ENCODE measurements at places on chromosomes 1 and 21.

- no peak for DNase-seq
Observed at GRCh38 chr21:44301141-44301540, 1.3 kb downstream of the PFKL start.

GRCh38 chr1:160874935-160875334, 10.0 kb downstream of the ITLN1 start:
- no peak for DNase-seq

DNA sequence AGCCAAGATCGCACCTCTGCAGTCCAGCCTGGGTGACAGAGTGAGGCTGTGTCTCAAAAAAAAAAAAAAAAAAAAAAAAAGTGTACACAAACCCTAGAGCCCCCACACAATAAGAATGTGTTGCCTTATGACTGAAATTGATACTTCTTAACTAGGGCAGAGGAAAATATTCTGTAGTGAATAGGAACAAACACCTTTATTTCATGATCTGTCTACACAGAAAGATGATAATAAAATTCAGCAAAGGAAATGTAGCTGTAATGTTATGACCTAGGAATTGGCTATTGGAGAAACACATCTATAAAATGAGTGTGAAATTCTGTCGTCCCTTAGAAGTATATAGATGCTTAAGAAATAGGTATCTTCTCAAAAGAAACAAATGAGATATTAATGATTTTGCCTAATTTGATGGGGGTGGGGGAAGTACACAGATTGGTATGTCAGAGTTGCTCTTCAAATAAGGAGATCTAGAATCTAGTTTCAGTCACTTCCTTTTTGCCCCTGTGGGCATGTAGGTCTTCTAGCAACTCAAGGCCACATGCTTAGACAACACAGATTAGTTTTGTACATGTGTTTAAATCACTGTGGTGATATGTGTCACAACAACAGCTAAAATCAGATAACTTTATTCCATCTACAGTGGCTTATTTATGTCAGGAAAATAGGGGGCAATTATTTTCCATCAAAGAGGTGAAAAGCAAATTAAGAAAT, 10.7 kb upstream of the GPR25 start:
- DNase-seq = no peak

DNA sequence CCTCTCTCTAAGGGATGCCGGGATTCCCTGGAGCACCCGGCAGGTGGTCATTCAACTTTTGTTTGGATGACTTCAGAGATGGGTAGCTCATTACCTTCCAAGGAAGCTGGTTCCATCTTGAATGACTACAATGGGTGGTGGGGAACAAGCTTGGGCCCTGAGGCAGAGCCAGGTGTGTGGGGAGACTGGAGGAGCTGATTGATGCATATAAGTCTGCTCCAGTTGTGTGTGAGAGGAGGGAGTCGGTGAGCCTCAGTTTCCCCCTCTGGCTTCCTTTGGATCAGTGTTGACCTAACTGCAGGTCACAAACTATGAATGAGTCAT, 133.8 kb upstream of the ZBTB40 start:
- no peak for DNase-seq

DNA sequence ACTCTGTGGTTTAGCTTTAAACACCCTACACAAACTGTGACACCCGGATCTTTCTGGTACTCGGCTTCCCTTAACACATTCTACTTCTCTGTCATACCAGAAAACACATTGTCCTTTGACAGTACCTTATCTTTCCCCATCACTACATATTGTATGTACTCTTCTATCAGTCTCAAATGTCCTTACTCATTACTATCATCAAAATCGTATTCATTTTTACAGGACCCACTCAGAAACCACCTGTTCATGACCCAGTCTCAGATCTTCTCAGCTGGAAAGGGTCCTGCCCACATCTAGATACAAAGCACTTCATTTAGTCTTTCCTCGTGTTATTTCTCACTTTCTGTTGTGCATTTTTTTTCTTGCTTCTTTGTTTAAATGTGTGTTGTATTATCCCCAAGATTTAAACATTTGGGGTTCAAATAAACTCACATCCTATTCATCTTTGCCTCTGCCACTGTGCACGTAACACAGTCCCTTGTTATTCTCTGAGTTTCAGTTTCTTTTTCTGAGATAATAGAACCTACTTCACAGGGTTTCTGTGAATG, 27.7 kb downstream of the CD34 start:
- no peak for DNase-seq

- no peak for DNase-seq
Observed at GRCh38 chr1:4172644-4173599, 272.9 kb upstream of the C1orf174 start.

GRCh38 chr1:78645723-78646122, 3.9 kb upstream of the IFI44 start:
- DNase-seq = no peak

DNA sequence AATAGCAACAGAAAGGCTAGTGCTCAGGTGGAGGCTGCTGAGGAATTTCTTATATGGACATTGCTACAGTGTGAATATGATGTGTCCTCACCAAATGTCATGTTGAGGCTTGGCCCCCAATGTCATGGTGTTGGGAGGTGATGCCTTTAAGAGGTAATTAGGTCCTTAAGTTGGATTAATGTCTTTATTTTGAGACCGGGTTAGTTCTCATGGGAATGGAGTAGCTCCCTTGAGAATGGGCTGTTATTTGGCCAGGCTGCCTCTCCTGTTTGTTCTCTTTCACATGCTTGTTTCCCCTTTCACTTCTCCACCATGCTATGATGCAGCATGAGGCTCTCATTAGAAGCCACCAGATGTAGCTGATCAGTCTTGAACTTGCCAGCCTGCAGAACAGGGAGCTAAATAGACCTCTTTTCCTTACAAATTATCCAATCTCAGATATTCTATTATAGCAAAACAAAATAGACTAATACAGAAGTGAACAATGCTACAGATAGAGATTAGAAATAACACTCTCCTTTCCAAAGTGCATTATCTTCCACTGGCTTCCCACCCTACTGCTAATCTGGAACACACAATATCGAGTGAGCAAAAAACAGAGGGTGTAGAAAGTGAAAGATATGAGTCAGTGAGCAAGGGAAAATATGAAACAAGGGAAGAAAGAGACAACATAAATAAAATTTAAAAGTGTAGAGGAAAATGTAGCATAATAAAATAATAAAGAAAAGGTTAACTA, 160.2 kb downstream of the NTMT2 start:
- DNase-seq = no peak

GRCh38 chr1:218666263-218666662, 321.1 kb downstream of the TGFB2 start:
- no peak for DNase-seq

All from NCI-H1048 (cell line).